HFFc6 (cell line): ENCODE measurements at places on chromosomes 4 and X.

- no peak overlapping the region for H3K4me3 ChIP-seq
- H3K4me1 ChIP-seq, result no peaks in the 10 kb centered on the region
- H3K27ac ChIP-seq, result no peak overlapping the region
- DNase-seq, result no peak
- H3K27me3 ChIP-seq, result peaks cover 4% of the 10 kb centered on the region
Observed at GRCh38 chrX:108332281-108332680, 105.9 kb downstream of the COL4A6 start.

DNA sequence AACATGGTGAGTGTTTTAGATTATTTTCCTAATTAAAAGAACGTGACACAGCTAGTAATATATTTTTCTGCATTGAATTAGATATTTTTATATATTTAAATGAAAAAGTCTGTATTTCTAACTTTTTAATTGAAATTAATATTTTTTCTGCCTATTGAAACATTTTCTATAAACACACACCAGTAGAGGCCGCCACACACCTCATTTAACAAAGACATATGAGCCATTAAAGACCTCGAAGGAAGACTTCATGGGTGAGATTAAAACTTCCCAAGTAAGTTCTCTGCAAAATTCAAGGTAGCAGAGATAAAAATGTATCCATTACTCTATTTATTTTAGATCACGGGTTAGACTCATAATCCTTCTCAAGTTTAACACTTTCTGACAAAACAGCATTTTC, 8.3 kb downstream of the SLITRK2 start:
- H3K4me1 ChIP-seq, result no peaks in the 10 kb centered on the region
- no peaks in the 10 kb centered on the region for H3K36me3 ChIP-seq
- H3K27ac ChIP-seq, result no peak overlapping the region
- no peak for DNase-seq
- H3K4me3 ChIP-seq, result no peak overlapping the region

DNA sequence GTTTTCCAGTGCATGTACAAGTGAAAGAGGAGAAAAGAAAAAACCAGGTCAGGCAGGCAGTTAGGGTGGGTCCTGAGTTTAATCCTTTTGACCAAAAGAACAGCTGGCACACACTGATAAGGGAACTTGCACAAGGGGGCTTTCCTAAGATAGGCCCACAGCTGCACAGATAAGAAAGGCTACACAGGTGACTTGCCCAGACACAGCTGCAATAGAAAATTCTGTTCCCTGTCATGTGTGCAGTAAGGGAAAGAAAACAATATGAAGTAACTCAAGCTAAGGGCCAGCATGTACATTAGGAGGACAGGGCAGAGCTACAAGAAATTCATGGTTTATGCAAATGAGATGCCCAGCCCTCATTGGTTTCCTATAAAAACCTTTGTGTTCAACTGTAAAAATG, 32.9 kb downstream of the LUZP4 start:
- no peak overlapping the region for H3K27ac ChIP-seq
- no peak for DNase-seq
- no peak overlapping the region for H3K4me3 ChIP-seq
- no peaks in the 10 kb centered on the region for H3K27me3 ChIP-seq
- no peaks in the 10 kb centered on the region for H3K36me3 ChIP-seq

GRCh38 chr4:44996276-44996845, 270.0 kb upstream of the GNPDA2 start:
- no peaks in the 10 kb centered on the region for H3K27me3 ChIP-seq
- H3K36me3 ChIP-seq, result no peaks in the 10 kb centered on the region
- H3K4me3 ChIP-seq, result no peak overlapping the region
- H3K27ac ChIP-seq, result no peak overlapping the region
- no peaks in the 10 kb centered on the region for H3K4me1 ChIP-seq

DNA sequence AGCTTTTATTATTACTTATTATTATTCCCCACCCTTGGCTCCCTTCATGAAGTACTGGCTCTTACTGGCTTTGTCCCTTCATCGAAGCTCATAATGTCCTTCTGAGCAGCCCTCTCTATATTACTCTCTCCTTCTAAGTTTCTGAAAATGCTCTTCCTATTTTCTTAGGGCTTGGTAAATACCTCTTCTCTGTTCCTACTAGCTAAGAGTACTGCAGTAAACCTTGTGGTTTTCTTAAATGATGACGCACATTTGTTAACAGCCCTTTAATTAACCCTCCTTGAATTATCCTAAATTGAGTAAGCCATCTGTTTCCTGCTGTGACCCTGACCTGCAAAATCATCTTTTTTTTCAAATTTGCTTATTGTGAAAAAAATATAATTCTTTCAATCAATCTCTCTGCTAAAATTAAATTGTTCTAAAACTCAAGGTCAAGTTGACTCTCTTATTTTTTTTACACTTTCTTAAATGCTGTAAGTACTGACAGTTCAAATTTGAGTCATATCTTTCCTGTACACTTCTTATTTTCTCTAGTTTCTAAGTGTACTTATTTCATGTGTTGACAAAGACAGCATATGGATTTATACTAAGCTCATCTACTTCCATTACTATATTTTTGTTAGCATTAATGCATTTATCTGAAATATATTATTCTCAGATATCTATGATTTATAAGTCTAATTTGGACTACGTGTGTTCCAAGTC, 148.9 kb downstream of the ADAM29 start:
- H3K4me3 ChIP-seq, result no peak overlapping the region
- H3K27ac ChIP-seq, result no peak overlapping the region
- no peak for DNase-seq
- no peaks in the 10 kb centered on the region for H3K27me3 ChIP-seq
